Stimulated activated CD4-positive, alpha-beta T cell treated with anti-CD3 and anti-CD28 coated beads, TNF-alpha, amount 100 ng/mL, for 1 hour (primary cell): ENCODE measurements at places on chromosomes 1 and 21.

DNA sequence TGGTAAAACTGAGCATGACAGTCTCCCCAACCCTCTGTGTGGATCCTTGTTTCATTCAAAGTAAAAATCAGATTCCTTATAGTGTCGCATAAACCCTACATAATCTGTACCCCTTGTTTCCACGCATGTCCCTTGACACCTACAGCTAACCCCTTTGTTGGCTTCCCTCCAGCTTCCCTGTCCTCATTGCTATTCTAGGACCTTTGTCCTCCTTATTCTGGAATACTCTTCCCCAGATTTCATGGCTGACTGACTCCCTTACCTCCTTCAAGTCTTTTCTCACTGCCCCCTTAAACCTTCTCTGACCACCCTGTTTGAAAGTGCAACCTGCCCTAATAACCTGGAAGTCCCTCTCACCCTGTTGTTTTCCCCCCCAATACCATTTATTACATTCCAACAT lies 4.0 kb downstream of the RNF11 start:
- DNase-seq: no peak

- DNase-seq: no peak
Observed at GRCh38 chr1:91325456-91325855, 79.2 kb downstream of the HFM1 start.

DNA sequence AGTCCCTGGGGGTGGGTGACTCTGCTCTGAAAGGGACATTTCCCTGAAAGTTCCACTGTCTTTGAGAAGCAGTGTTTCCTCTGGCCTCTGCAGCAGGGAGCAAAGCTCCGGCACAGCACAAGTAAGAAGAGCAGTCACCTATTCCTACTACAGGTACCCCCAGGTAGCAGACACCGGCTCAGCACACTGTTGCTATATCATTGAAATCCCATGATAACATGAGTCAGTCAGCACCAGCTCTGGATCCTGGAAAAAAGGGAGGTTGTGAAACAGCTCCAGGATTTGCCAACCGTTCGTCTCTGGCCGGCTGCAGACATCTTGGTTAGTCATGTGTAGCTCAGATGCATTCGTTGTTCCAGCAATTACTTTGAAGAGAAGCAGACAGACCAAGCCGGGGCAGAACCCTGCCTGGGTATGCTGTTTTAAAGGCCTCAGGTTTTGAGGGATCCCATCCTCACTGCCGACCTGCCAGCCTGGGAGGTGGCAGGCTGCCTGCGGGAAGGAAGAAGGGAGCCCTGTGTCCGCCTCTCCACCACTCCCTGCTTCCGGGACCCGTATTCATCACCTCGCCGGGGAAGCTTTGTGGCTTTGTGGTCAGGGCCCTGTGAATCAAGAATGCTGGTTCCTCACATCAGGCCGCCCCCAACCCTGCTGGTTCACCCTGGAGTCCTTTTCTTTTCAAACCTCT lies 139.2 kb downstream of the CLIC6 start:
- peak; percentile 32 for DNase-seq

GRCh38 chr1:35449334-35450008 lies 107.7 kb downstream of the KIAA0319L start:
- no peak for DNase-seq
